ENCODE measurements at places on chromosomes 1 and 21.

DNA sequence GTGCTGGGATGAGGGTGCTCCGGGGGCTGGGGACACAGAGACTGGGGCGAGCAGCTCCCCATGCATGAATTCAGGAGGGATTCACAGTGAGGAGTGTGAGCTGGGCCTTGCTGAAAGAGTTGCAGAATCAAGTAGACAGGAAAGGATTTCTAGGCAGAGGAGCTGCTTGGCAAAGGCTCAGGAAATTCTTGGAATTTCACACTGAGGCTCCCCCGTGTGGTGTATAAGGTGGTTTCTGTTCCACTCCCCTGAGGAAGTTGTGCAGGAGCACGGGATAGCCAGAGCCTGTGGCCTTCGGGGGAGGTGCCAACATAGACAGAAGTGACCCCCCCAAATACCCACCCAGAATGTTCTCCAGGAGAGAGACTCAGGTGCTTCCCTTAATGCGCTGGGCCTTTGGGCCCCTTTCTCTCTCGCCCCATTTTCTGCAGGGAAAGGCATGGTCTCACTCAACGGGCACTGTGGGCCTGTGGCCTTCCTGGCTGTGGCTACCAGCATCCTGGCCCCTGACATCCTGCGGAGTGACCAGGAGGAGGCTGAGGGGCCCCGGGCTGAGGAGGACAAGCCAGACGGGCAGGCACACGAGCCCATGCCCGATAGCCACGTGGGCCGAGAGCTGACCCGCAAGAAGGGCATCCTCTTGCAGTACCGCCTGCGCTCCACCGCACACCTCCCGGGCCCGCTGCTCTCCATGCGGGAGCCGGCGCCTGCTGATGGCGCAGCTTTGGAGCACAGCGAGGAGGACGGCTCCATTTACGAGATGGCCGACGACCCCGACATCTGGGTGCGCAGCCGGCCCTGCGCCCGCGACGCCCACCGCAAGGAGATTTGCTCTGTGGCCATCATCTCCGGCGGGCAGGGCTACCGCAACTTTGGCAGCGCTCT is 58.5 kb upstream of the ACTL8 start:
- DNase-seq, result peak; percentile 55

- no peak for DNase-seq
Observed at GRCh38 chr1:219507437-219507836, 105.5 kb downstream of the ZC3H11B start.

DNA sequence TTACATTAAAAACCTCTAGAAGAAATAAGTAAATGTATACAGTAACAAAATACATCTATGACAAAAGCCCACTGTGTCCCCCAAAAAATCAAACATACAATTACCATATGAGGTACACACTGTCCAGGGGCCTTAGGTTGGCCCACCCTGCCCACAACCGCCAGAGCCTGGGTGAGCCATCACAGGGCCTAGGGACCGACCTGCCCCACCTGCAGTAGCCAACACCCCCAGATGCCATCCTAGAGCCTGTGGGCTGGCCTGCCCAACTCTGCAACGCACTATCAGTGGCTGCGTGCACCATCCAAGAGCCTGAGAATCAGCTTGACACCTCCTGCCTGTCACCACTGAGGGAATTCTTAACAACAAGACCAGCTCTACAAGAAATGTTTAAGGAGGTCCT is 39.0 kb downstream of the FAF1 start:
- no peak for DNase-seq

DNA sequence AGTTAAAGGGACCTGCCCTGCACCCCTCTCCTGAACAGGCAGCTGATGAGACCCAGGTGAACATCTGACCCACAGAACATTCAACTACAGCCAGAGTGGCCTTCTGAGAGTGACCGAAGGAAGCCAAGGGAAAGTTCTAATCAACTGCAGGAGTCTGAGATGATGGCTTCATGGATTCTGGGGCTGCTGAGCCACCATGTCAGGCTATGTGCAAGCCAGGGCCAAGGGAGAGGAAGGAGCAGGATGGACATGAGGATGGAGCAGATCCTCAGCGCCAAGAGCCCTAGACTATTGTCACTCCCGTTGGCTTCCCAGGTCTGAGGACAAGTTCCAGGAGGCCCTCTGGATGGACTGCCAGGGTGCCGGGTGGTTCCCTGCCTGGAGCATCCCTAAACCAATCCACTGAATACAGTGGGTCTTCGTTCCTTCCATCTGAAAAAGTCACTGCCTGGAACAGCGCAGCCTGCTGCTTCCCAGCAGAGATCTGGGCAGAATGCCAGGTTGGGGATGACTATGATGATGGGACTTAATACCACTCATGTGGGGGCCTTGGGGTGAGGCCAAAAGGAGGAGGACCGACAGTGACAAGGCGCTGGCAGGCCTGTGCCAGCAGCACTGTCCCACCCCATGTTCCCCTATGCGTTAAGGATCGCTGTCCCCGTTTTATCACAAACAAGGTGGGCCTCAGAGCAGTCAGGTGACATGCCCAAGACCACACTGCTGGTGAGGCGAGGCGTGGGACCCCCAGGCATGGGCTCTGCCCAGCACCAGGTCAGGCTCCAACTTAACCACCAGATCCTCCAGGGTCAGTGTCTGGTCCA is 19.8 kb downstream of the SPOCD1 start:
- no peak for DNase-seq

DNA sequence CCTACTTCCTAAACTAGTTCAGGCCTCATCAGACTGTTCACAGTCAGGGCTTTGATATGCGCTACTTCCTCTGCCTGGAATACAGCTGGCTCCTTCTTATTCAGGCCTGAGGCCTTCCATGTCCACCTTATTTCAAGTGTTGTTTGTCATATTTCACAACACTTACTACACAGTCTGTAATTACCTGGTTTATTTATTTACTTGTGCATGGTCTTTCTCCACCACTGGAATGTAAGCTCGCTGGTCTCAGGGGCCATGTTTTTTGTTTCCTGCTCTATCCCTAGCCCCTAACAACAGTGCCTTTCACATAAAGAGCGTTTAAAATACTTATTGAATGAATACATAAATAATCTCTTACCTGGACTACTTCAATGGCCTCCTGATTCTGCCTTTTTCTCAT is 4.6 kb upstream of the SRSF4 start:
- DNase-seq, result no peak

GRCh38 chr21:45326169-45326851 is 38.6 kb upstream of the POFUT2 start:
- DNase-seq, result no peak

DNA sequence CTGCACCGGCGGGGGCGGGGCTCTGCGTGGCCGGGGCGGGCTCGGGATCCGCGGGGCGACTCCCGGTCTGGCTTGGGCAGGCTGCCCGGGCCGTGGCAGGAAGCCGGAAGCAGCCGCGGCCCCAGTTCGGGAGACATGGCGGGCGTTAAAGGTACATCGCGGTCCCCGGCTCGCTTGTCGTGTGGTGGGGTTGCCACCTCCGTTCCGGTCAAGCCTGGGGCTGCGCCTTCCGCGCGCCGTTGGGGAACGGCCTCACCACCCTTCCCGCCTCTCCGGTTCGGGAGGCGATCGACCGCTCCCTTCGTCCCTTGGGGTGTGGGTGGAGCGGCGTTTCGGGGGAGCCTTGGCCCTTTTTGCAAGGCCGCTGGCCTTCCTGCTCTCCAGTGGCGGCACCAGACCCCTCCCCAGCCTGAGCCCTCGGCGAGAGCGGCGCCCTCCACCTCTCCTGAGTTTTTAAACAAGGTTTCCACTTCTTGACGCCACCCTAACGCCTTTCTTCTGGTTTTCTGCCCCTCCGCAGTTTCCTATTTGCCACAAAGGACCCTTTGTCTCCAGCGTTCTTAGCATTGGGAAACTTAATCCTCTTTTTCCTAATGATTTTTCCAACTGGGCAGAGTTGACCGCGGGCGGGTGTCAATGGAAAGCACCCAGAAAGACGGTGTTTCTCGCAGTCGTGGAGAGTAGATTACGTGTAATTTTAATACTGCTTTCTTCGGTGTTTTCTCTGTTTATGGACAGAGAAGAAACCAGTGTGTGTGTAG is at the start of the genes LEPR and LEPROT:
Gene LEPR, plus strand, starts transcription at position 79 of the 761 bp plus-strand sequence. CDS start 144,898 bp downstream, outside the sequence.
Gene LEPROT, plus strand, starts transcription at position 79 of the 761 bp plus-strand sequence. Its CDS starts 57 bp downstream, at position 136.
- peak; percentile 71 for DNase-seq

Data from HT-29 (cell line).